Type B pancreatic cell (in vitro differentiated cells): ENCODE measurements at places on chromosomes 4 and X. TPM values are rescaled to one million over a fixed set of nuclear protein-coding genes. Genes with fewer than 3 reads are reported as not detected.
A peak's percentile ranks its signal among the peaks of the same experiment; 100 is the strongest.

DNA sequence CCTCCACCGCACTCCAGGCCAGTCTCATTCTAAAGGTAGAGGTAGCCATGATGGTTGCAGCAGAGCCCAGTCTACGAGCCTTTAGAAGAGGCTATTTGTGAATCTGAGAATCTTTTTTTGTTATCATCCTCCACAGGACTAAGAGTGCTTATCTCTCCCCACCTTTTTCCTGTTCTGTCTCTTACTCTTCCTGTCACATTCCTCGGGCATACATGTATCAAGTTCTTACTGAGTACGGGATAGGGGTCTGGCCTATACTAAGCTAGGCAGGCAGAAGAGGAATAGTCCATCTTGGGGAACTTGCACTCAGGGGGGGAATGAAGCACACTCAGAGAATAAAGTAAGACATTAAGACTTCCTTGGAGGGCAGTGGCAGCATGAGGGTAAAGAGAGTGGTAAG lies 25.7 kb downstream of the LAS1L start:
- no peak for DNase-seq
- H3K27me3 ChIP-seq: no peaks in the 10 kb centered on the region
- no peaks in the 10 kb centered on the region for H3K4me1 ChIP-seq
- H3K36me3 ChIP-seq: peaks cover 4% of the 10 kb centered on the region

- H3K27me3 ChIP-seq: no peaks in the 10 kb centered on the region
- DNase-seq: no peak
- peaks cover 8% of the 10 kb centered on the region for H3K4me1 ChIP-seq
- H3K4me3 ChIP-seq: no peak overlapping the region
- no peaks in the 10 kb centered on the region for H3K36me3 ChIP-seq
- no peak overlapping the region for H3K27ac ChIP-seq
These were observed 75.5 kb upstream of the SLC39A8 start for GRCh38 chr4:102420563-102421398.

GRCh38 chrX:154046031-154046781 lies 26.5 kb upstream of the IRAK1 start:
- no peaks in the 10 kb centered on the region for H3K27me3 ChIP-seq
- H3K4me3 ChIP-seq: no peak overlapping the region
- H3K4me1 ChIP-seq: peaks cover 35% of the 10 kb centered on the region
- peaks cover 8% of the 10 kb centered on the region for H3K36me3 ChIP-seq

DNA sequence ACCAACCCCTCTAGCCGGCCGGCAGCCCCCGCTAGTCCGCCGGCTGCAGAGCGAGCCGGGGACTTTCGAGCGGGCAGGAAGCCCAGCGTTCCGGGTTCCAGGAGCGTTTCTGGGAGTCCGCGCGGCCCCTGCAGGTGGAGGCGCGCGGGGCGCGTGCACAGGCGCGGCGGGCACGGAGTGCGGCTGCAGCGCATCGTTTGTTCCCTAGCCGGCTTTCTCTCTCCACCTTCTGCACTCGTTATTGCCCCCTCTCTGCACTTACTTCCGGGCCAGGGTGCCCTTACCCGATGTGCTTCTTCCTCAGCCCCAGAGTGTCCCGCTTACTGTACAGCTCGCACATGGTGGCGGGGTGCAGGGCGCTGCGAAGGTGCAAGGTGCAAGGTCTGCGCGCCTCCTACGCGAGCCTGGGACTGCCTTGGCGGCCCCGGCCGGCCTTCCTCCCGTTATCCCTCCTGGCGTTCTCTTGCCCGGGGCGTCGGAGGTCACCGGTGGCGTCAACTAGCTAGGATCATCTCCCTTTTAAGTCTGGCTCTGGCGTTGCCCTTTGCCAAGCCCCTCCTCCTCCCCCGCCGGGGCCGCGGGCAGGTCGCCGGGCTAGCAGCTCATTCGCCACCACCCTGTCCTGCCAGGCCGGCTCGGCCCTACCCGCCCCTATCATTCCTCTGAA lies at the start of gene ETNPPL:
Gene ETNPPL, minus strand, starts transcription at position 495 of the 667 bp plus-strand sequence. Its CDS starts 155 bp downstream, at position 340.
- no peaks in the 10 kb centered on the region for H3K36me3 ChIP-seq
- H3K27ac ChIP-seq: peak within 1 kb of the TSS; percentile 5
- H3K4me1 ChIP-seq: peaks cover 4% of the 10 kb centered on the region
- H3K4me3 ChIP-seq: peak within 1 kb of the TSS; percentile 87

DNA sequence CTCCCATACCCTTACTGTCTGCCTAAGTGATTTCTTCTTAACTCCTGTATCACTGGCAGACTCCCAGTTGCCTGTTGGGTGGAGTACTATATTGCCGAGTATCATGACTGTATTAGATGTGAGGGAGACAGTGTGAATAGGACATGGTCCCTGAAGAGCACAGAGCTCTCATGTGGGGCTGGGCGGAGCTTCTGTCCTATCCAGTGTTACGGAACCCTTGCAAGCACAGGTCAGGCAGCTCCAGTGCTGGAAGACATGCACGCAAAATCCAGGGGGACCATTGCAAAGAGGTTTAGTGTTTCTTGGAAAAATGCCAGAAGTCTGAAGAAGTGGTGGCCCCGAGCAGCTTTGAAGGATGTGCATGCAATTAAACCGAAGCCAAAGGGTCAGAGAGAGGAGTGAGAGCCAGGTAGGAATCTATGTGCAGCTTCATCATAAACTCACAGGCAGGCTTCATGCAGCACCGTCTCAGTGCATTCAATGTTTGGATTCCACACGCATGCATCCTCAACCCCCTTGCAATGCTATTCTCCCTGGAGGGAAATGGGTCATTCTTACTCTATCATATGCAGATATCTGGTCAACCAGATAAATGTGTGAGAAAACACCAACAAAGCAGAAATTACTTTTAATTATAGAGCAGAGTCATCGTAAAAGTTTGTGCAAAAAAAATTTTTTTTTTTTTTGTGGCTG lies 49.7 kb upstream of the DHRSX start:
- peaks cover 30% of the 10 kb centered on the region for H3K4me1 ChIP-seq
- peaks cover 2% of the 10 kb centered on the region for H3K27me3 ChIP-seq
- H3K36me3 ChIP-seq: peaks cover 3% of the 10 kb centered on the region
- DNase-seq: no peak
- no peak overlapping the region for H3K27ac ChIP-seq

- H3K27me3 ChIP-seq: no peaks in the 10 kb centered on the region
- no peak for DNase-seq
- H3K4me3 ChIP-seq: peak overlapping the region; percentile 32
- peaks cover 8% of the 10 kb centered on the region for H3K36me3 ChIP-seq
- H3K27ac ChIP-seq: peak overlapping the region; percentile 68
- peaks cover 36% of the 10 kb centered on the region for H3K4me1 ChIP-seq
These were observed 29.5 kb downstream of the TAPT1 start for GRCh38 chr4:16196482-16197393.

DNA sequence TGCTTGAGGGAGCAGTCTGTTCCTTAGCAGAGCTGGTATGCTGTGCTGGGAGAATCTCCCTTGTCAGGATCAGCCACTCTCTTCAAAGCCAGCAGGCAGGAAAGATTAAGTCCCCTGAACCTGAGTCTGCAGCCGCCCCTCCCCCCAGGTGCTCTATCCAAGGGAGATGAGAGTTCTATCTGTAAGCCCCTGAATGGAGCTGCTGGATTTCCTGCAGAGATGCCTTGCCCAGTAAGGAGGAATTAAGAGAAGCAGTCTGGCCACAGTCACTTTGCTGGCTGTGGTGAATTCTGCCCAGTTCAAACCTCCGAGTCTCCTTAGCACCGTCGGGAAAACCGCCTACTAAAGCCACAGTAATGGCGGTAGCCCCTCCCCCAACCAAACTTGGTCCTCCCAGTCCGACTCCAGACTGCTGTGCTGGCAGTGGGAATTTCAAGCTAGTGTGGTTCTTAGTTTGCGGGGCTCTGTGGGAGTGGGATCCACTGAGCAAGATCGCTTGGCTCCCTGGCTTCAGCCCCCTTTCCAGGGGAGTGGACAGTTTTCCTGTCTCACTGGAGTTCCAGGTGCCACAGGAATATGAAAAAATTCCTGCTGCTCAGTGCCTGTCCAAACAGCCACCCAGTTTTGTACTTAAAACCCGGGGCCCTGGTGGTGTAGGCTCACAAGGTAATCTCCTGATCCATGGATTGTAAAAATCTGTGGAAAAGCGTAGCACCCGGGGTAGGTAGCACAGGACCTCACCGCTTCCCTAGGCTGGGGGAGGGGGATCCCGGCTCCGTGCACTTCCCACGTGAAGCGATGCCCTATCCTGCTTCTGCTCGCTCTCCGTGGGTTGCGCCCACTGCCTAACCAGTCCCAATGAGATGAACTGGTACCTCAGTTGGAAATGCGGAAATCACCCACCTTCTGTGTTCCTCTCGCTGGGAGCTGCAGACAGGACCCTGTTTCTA lies 38.0 kb downstream of the RAB28 start:
- no peaks in the 10 kb centered on the region for H3K4me1 ChIP-seq
- H3K4me3 ChIP-seq: peak overlapping the region; percentile 21
- no peak overlapping the region for H3K27ac ChIP-seq
- H3K36me3 ChIP-seq: peaks cover 19% of the 10 kb centered on the region
- no peaks in the 10 kb centered on the region for H3K27me3 ChIP-seq
- DNase-seq: no peak

The CCNB3 gene
- 0.39 and 0.83 TPM in 2 replicates for total RNA-seq
